ENCODE measurements at places on chromosomes 2 and 18. TPM values are rescaled to one million over a fixed set of nuclear protein-coding genes. Genes with fewer than 3 reads are reported as not detected.

GRCh38 chr2:55916473-55917049 lies 7.0 kb downstream of the EFEMP1 start:
- no peak for DNase-seq

DNA sequence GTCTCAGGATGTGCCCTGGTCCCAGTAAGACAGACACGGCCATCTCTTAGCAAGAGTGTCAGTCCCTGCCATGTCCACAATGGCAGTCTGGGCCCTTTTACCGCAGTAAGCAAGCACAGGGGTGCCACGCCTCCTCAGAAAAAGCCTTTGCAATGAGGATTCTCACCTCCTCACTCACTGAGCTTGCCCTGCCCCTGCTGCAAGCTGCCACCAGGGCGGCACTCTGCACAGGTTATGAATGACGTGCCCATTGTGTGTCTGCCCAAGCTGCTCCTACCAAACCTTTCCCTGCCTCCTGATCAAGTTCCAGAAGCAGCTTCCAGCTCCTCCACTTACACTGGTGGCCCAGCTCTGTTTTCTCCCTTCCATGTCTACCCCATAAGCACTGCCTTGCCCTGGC lies 23.3 kb downstream of the ERCC3 start:
- no peak for DNase-seq

- no peak for DNase-seq
Observed at GRCh38 chr2:198478361-198478760, 674.0 kb downstream of the PLCL1 start.

DNA sequence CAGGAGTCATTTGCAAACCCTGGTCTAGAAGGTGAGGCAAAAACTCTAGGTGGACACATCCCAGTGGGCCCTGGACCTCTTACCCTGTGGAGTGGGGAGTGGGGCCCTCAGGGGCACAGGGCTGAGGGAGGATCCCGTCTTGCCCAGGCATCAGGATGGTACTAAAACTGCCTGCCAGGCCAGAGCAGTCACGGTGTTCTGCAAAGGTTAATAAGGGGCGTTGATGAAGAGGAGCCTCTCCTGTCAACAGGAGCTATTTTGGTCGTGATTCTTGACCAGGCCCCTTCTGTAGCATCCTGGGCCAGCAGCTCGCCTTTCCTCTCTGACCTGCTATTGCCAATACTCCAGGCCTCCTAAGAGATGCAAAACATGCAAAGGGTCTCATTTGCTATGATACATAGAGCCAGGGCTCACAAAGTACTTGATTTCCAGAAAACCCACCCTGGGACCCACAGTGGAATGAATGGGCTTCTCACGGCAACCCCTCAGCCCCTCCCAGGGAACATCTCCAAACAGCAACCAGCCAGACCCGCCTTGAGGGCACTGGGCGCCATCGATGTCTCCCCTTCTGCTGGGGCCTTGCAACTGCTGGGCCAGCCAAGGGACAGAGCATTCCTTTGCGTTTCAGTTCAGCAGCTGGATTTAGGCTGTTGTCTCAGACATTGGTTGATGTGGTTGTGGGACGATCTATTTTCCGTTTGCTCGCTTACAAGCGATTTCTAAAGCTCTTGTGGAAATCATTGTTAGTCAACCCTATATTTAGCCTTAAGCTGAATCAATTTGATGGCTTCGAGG lies 111.1 kb downstream of the PDCL3 start:
- no peak for DNase-seq

DNA sequence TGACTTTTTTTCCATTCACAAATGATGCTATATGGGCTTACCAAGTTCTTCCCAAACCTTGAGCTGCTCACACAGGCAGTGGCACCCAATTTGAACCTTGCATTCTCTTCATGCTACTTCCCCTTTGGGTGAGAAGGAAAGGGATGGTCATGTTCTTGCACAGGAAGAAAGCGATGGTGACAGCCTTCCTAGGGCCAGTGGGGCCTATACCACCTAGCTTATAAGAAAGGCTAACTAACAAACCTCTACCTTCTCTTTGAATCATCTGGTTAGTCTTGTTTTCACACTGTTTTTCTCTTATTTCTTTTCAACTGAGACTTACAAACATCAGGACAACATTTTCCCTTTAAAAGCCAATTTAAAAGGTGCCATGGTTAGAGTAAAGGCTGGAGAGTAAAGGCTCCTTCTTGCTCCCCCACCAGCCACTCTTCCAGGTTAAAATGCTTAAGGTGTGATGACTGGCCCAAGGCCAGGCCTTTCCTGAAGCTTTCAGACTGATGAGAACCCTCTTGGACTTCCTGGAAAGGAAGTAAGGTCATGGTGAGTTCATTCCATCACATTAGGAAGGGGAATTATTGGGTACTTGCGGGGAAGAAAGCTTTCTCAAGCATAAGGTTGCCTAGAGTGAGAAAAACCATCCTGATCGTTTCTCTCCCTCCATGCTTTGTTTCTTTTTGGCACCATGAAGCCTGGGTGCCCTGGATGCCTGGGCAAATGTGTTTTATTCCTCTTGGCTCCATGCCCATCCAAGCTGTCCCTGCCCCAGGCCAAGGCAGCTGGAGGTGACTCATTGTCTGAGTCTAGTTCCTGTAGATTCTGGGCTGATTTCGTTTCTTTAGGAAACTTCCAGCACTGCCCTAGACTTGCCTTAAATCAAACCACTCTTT lies 41.4 kb upstream of the ITGB6 start:
- no peak for DNase-seq

DNA sequence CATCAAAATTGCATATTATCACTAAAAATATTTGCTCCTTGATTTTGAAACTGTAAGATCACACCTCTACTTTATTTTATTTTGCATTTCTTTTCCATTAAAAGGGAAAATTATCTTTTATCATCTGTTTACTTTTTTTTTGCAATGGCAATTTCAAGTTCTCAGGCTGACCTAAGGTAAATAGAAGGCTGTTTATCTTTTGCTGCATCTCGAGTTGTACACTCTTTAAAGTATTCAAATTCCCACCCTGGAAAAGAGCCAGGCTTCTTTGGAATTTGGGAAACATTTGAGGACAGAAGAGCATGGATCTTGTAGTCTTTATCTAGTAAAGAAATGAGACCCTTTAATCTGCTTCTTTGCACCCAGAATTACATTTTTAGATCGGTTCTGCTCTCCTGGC lies 645.7 kb downstream of the SLC4A3 start:
- DNase-seq: no peak

- DNase-seq: no peak
Observed at GRCh38 chr2:238267341-238267710, 21.1 kb downstream of the PER2 start.

- no peak for DNase-seq
Observed at GRCh38 chr2:203804764-203805485, 62.6 kb upstream of the CTLA4 start.

DNA sequence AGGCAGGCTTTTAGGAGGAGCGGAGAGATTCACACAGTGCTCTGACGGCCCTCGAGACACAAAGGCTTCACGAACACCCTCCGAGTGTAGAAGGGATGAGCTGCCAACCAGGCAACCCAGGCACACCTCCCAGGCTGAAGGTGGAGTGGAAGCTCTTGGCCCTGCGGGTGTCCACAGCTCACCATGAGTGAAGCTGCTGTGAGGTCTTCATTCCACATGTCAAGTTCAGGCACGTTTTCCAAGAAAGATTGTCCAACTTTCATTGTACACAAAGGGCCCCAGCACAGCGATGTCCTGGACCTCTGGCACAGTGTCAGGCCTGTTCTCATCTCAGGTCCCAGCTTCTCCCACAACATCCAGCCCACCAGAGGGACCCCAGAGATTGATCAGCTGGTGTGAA lies 13.4 kb downstream of the PARD6G start:
- no peak for DNase-seq

The FABP1 gene
- 22.4 TPM for polyA plus RNA-seq

The CXCR1 gene
- not detected for polyA plus RNA-seq

DNA sequence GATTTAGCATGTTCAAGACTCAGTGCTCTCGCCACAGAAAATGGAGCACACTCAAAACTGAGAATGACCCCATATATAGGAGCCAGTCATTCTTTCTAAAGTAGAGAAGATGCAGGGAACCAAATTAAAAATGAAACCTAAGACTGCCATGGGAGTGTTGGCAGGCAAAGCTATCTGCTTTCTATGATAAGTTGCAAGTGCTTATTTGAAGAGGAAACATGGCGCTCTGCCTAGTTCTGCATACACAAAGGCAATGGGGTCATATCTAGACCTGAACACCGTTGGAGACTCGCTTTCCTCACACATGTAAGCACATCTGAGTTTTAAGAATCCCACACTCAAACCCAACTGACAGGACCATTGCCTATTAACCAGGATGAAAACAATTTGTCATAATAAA lies 292.5 kb downstream of the ALK start:
- no peak for DNase-seq

DNA sequence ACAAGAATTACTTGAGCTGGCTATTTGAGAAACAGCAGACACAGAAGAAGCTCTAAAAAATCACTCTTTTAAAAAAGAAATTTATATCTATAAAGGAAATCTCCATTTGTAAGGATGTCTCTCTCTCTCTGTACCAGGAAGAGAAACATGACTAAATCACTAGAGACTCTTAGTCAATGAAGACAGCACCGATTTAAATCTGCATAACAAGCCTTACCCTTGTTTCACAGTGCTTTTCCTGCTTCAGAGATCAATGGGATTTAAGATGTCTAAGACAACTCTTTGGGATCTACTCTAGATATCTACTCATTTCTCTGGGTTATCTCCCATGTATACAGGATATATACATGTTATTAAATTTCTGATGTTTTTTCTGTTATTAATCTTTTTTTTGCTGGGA lies 359.2 kb upstream of the RND3 start:
- no peak for DNase-seq

DNA sequence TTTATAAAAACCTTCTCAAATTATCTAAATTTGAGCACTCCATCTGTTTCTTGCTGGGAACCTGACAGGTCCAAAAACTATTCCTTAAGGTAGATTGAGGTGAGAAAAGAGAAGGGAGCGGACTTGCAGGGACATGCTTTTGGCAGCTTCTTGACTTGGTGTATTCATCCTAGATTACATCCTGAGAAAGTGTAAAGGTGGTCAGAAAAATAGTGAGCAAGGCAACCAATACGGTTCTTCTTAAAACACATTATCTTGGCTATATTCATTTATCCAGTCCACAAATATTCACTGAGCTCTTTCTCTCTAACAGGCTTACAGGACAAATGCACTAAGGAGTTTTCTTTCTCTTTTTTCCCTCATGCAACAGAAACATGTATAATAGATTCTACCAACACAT lies 230.0 kb downstream of the LRP1B start:
- DNase-seq: no peak

The APOB gene
- polyA plus RNA-seq: 1.6 TPM

The PCARE gene
- 0.46 TPM for polyA plus RNA-seq

DNA sequence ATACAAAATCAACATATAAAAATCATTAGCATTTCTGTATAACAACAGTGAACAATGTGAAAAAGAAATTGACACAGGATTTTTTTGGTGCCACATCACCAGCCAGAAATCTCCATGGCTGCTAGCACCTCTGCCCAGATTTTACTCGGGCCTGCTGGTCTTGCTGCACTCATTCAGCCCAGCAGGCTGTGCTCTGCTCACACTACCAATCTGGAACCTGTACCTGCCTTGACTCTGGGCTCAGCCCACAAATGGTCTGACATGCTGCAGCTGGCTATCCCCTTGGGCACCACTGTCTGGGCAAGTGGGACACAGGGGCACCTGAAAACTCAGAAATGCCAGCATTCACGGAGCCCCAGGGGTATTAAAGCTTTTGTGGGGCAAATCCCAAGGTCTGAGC lies 392.5 kb upstream of the NRXN1 start:
- no peak for DNase-seq

- no peak for DNase-seq
Observed at GRCh38 chr2:3712424-3712823, 9.0 kb downstream of the DCDC2C start.

The MC4R gene
- 0.11 TPM for polyA plus RNA-seq

The LRRC30 gene
- polyA plus RNA-seq: 0.45 TPM
